ENCODE measurements at places on chromosomes 3 and 15. TPM values are rescaled to one million over a fixed set of nuclear protein-coding genes. Genes with fewer than 3 reads are reported as not detected.

The RPL35A gene
- 550 TPM for total RNA-seq

The PDZRN3 gene
- 72.3 TPM for total RNA-seq

The DPPA2 gene
- total RNA-seq, result not detected

The TMEM212 gene
- total RNA-seq, result not detected

The LYZL4 gene
- not detected for total RNA-seq
